Activated naive CD4-positive, alpha-beta T cell (primary cell): ENCODE measurements at places on chromosomes 2 and 18.

GRCh38 chr2:157024129-157024528 is 233.4 kb upstream of the GALNT5 start:
- no peak for DNase-seq

DNA sequence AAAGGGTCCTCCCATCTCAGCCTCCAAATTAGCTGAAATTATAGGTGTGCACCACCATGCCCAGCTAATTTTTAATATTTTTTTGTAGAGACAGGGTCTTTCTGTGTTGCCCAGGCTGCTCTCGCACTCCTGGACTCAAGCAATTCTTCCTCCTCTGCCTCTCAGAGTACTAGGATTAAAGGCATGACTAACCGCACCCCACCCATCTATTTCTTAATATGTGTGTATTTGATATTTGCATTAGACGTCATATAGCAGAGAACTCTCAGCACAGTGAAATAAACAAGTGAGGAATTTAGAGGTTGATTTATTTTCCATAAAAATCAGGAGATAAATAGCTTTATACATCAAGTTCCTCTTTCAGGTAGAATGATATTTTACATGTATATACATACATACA is 213.5 kb downstream of the FSIP2 start:
- DNase-seq = no peak

DNA sequence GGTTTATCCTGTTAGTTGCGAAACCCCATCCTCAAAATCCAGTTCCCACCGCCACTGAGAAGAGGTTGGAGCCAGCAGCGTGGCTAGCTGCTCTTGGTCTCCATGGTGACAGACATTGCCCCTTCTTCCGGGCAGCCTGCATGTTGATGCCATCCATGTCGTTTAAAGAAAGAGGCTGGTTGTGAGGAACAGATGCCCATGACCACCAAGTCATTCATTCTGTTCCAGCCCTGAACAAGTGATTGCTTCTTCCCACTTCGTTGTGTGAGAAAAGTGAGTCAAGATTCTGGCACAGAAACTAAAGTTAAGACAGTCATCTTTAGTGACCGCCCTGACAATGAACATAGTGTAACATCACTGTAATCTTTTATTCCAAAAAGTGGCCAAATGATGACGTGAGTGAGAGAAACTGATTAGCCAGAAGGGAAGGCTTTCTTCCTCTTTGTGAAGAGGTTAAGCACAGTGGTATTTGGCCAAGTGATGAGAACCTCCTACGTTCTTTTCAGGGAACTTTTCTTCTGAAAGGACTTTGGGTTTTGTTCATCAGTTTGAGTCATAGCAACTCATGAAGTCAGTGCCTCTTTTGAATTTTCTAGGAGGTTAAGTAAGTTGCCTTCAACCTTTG is 272.5 kb downstream of the GALR1 start:
- DNase-seq = no peak

- no peak for DNase-seq
These were observed 10.3 kb downstream of the FBLN7 start for GRCh38 chr2:112148477-112148876.

GRCh38 chr2:73063909-73064875 is 7.3 kb downstream of the SFXN5 start:
- no peak for DNase-seq

DNA sequence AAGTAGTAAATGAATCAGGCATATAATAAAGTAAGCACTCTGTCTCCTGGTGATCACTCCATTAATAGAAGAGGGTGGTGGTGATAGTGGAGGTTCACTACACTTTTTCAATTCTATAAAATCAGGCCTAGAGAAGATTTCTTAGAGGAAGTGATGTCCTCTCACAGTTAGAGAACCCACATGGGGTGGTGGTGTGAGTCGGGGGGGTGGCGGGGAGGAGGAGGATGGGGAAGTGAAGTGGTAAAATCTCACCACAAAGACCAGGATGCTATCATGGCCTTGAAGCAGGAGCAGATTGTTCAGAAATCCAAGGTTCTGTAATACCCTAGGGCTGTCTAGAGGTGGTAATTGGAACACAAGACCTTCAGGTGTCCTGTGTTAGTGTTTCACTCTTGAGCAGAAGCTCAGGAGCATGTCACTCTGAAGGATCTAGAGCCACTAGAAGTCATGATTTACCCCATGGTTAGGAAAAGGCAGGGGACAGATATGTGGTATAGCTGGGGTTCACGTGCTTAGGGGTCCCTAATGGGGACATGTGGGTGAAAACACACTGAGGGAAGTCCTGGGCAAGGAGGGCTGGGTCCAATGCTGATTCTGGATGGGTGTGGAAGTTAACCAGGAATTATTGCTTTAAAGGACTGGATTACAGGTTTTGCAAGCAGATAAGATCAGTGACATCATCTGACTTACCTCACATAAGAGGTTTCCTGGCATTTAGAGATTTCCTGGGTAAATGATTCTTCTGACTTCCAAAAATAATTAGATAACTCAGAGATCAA is 31.0 kb downstream of the RNF125 start:
- DNase-seq = no peak

GRCh38 chr2:38947241-38948239 is 57.9 kb downstream of the ARHGEF33 start:
- DNase-seq = peak; percentile 3

GRCh38 chr2:143425896-143426295 is 296.7 kb downstream of the ARHGAP15 start:
- DNase-seq = no peak

GRCh38 chr2:134839649-134840048 is 1.2 kb downstream of the ACMSD start:
- DNase-seq = no peak

DNA sequence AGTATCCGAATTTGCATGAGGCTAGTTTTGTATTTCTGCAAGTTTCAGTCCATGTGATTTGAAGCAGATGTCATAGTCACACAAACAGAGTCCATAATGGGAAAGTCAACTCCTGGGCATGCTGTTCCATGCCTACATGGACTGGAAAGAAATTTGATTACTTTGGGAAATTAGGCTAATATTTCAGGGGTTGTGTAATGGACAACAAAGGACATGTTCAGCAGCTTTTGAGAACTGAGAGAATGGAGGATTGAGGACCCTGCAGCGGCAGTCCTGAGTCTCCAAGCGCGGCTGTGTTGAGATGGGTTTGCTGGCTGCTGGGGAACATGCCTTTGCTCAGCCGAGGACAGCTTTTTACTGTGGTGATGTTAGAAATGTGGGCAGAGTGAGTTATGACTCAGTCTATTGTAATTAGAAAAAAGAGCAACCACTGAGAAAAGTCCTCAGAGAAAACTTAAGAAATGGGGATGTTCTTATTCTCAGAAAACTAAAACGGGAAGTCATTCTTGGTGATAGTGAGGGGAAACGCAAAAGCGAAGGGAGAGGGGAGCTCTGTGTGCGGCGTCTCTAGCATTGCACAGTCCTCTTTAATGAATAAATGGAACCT is 149.2 kb downstream of the FAM210A start:
- no peak for DNase-seq

GRCh38 chr2:239203443-239204135 is 197.2 kb downstream of the HDAC4 start:
- no peak for DNase-seq

DNA sequence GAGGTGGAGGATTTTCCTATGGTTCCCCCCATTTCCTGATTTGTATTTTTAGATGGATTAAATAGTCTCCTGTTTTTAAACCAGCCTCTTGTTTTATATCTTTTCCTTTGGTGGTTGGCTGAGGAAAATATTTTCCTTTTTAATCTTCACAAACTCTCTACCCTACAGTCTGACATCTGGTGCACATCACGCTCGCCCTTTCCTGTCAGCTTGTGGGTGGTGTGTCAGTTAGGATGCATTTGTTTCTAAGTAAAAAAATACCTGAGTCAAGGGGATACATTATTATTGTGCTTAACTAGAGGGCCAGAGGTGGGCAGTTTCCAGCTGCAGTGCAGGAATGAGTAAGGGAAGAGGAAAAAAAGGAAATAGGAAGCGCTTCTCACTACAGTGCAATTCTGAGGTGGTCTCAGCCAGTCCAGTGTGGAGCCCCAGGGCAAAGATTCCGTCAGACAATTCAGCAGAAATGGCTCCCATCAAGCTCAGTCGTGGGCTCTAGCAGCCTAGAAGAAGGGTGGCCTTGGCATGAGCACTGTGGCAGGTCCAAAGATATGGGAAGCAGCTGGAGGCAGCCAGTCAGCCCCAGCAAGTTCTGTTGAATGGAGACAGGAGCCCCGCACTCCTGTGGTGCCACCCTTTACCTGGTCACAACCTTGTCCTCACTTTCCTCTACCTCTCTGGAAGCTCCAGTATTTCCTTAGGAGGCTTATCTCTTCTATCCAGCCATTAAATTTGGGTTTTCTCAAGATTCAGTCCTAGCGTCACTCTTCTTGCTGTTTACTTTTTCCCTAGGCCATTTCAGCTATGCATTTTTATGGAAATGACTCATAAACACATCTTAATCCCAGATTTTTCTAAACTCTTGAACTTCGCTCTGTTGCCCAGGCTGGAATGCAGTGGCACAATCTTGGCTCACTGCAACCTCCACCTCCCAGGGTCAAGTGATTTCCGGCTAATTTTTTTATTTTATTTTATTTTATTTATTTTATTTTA is 18.5 kb downstream of the SFTPB start:
- no peak for DNase-seq

- no peak for DNase-seq
These were observed 103.6 kb upstream of the BOD1L2 start for GRCh38 chr18:57043241-57043640.

GRCh38 chr2:216344950-216345300 is 27.4 kb downstream of the MARCHF4 start:
- DNase-seq = no peak

GRCh38 chr2:219695145-219695709 is 67.8 kb downstream of the SLC4A3 start:
- DNase-seq = no peak

DNA sequence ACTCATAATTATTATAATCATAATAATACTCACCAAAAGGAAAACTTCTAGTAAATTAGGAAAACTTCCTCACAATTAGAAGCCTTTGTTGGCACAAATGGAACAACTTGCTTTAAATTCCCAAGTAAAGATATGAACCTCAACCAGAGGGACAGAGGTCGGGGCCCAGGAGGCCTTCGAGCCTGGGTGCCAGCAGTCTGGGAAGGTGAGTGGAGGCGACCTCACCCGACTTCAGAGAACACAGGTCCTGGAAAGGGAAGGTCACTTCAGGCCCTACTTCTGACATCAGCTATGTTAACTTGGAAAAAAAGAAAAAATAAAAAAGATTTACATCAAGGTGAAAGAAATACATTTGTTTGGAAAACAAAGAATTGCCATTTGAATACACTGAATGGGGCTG is 350.0 kb upstream of the MYT1L start:
- no peak for DNase-seq

- DNase-seq = no peak
These were observed 54.0 kb downstream of the ERBB4 start for GRCh38 chr2:212484563-212485080.

GRCh38 chr2:222688917-222689316 is 17.5 kb downstream of the MOGAT1 start:
- DNase-seq = no peak

DNA sequence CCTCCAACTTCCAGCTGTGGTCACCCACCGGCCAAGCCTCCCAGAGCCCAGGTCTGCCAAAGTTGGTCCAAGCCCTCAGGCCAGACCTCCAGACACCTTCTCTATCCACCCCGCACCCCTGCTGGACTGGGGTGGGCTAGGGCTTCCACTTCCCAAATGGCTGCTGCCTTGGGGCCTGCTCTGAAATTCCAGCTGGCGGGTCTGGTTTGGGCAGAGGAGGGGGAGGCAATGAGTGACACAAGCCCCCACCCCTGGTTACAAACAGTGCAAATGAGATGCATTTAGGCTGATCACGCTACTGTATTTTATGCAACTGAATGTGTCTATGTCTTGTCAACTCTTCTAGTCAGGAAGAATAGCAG is 14.6 kb downstream of the POU3F3 start:
- no peak for DNase-seq

DNA sequence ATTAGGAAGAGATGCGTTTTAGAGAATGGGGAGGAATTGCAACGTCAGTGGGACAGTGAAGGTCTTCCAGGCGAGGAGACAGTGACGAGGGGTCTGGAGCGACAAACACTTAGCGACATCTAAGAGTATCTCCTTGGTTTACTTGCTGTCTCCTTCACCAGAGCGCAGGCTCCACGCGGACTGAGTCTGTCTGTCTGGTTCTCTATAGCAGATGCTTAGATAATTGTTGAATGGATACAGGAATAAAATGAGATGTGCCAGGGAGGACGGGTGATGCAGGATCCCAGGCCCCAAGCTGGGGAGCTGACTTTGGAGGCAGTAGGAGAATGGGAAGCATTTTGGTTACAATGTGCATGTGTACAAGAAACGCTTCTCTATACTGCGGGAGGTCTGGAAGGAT is 56.9 kb upstream of the SMAD7 start:
- DNase-seq = no peak

GRCh38 chr2:11121099-11121822 is 34.0 kb upstream of the SLC66A3 start:
- DNase-seq = no peak

GRCh38 chr2:13462464-13462863 is 745.7 kb downstream of the TRIB2 start:
- DNase-seq = no peak

DNA sequence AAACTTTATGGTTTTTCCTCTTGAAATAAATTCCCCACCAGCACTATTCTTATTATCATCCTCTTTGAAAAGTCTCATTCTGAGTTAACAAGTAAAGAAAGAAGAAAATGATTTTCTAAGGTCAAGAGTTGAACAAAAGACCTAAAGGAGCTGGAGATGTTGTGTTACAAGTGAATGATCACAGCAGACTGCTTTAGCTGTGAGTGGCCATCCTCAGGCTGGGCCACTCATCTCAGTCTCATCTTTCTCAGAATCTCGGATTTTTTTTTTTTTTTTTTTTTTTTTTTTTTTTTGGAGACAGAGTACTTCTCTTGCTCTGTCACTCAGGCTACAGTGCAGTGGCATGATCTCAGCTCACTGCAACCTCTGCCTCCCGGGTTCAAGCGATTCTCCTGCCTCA is 133.3 kb downstream of the CDH2 start:
- no peak for DNase-seq

GRCh38 chr2:22628906-22629305 is 756.1 kb upstream of the KLHL29 start:
- DNase-seq = no peak

- no peak for DNase-seq
These were observed 98.5 kb downstream of the DSEL start for GRCh38 chr18:67417864-67418523.

DNA sequence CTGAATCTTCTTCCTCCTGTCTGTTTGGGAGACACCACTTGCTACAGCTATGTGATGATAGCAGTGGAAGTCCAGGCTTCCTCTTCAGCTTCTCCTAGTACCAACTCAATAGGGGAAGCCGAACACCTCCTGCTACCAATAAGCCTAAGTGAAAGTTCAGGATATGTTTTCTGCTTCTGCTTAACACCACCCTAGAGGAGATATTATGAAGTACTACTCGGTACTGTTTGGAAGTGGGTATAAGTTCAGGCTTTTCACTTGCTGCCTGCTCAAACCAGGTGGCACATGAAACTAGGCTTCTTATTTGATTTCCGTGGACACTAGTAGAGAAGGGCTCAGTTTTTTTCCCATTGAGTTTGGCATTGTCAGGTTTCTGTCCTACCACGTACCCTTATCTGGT is 99.8 kb downstream of the PTPN4 start:
- no peak for DNase-seq

- DNase-seq = no peak
These were observed 24.0 kb upstream of the ITGB6 start for GRCh38 chr2:160224060-160224459.
